COLO829 (cell line): ENCODE measurements at places on chromosomes 5 and 9.
A peak's percentile ranks its signal among the peaks of the same experiment; 100 is the strongest.

GRCh38 chr5:85441156-85441555 is 1056.5 kb upstream of the EDIL3 start:
- DNase-seq, result peak; percentile 6

DNA sequence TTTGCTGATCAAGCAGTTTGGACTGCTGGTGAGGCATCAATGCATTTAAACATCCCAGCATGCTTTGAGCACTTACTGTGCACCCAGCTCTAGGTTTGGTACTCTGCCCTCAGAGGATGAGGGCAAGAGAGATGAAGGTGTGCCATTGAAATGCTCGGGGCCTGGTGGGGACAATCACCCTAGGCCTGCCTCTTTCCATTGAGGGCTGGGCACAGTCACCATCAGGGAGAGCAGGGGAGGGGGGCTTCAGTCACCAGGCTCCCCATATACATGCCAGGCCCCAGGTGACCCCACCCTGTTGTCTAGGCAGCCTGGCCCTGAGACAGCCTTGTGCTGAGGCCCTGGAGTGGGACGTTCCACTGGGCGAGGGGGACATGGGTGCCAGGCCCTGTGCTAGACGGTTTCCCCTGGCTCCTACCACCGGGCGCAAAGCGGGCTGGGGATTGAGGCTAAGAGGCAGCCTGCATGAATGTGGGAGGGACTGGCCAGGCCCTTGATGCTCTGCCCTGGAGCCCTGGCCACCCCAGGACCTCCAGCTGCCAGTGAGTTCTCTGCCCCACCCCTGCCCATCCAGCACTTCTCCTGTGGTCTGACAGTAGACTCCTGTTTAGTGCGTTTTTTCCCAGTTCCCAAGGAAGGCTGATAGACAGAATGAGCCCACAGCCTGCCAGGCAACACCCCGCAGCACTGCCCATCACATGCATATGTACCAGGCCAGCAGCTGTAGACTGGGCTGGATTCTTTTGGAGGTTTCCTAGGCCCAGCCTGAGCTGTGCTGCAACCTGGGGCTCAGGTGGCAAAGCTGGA is 18.9 kb downstream of the TCF7 start:
- DNase-seq, result no peak

- DNase-seq, result no peak
These were observed 87.5 kb upstream of the ERCC6L2 start for GRCh38 chr9:95788021-95788420.

DNA sequence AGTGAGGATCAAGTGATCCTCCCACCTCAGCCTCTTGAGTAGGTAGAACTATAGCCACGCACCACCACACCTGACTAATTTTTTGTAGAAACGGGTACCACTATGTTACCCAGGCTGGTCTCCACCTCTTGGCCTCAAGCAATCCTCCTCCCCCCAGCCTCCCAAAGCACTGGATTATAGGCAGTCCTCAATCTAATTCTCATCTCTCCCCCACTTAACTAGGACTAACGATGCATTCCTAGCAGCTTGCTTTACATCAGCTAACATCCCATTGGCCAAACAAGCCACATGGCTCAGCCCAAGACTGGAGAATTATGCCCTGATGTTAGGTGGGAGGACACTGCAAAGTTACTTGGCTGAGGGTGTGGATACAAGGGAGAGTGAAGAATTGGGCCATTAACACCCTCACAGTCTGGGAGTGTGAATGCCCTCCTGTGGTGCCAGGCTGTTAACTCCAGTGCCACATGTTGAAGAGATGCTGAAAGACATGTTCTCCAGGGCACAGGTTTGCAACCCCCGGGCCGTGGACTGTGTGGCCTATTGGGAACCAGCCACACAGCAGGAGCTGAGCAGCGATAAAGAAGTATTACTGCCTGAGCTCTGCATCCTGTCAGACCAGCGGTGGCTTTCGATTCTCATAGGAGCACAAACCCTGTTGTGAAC is 5.3 kb upstream of the ZNF367 start:
- no peak for DNase-seq

DNA sequence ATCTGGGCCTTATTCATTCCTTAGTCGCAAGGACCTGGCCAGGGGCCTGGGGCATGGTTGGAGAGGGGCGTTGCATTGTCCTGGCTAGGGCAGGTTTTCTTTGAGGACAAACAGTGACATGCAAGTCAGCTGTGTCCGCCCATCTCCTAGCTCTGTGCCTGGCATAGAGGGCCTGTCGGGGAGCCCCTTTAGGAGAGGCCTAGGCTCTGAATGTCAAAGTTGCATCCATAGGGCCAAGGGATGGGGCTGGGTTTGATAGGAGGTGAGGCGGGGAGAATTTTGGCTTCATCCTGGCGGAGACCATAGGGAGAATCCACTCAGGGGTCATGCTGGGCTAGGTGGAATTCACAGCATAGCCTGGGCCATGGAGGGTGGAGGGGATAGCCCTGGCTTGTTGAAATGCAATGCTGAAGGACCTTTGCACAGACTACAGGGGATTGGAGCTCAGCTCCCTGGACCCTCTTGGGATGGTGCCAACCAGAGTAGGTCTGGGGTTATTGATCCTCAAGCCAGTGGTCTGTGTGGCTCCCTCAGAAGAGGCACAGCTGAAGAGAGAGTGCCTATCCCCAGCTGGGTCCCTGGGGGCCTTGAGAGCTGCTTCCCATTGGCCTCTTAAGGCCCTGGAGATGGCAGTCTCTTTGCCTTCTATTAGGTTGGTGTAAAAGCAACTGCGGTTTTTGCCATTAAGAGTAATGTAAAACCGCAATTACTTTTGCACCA is 104.0 kb downstream of the RGS3 start:
- DNase-seq, result no peak

DNA sequence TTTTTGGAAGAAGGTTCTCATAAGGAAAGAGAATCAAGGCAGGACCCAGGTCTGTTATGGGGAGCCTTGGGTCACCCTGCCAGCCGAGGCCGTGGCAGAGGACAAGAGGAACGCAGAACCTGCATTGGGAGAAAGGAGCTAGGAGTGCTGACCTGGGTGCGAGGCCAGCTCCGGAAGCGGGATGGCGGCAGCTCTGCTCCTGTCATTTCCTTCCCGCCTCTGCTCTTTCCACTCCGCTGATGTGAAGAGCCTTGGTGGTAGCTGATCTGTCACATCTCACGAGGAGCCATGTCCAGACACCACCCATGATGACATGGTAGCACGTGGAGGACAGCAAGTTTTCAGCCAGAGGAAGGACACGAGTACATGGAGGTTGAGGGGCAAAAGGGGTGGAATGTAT is 109.5 kb upstream of the COL5A1 start:
- no peak for DNase-seq

GRCh38 chr5:9373571-9373970 is 172.3 kb downstream of the SEMA5A start:
- DNase-seq, result no peak

GRCh38 chr5:168809218-168809617 is 230.1 kb upstream of the PANK3 start:
- DNase-seq, result no peak

- no peak for DNase-seq
These were observed 21.3 kb downstream of the CCDC69 start for GRCh38 chr5:151202381-151203139.

DNA sequence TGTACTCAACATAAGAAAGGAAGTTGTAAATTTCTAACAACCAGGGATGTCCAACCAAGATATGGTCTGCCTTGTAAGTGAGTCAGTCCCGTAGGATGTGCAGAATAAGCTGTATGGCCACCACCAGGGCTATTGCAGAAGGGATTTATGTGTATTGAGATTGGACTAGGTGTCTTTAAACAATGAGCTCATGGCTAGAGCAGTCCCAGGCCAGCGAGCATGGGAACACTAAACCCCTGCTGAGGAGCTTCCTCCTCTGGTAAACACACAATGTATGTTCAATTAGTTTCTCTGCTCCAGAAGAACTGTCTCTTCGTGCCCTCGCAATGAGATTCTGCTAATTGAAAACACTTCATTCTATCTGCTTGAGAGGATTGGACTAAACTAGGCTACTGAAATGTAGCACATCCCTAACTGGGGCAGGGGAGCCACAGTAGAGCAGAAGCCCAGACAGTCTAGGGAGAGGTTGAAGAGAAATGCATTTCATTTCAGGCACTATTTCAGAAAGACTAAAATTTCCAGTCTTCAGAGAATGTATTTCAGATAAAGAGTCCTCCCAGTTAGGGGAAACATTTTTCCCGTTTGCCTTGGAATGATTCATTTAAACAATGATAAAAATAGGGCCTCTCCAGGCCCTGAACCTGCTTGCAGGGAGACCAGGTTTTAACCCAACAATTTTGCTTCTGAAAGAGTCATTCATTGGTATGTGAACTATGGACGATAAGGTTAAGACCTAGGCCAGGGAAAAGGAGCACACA is 154.7 kb downstream of the FAM114A2 start:
- DNase-seq, result no peak

GRCh38 chr5:112560371-112560770 is 141.3 kb upstream of the EPB41L4A start:
- no peak for DNase-seq

GRCh38 chr9:96150324-96151227 is 151.4 kb downstream of the HSD17B3 start:
- no peak for DNase-seq

- no peak for DNase-seq
These were observed 845.2 kb upstream of the CDH18 start for GRCh38 chr5:20833081-20833627.

DNA sequence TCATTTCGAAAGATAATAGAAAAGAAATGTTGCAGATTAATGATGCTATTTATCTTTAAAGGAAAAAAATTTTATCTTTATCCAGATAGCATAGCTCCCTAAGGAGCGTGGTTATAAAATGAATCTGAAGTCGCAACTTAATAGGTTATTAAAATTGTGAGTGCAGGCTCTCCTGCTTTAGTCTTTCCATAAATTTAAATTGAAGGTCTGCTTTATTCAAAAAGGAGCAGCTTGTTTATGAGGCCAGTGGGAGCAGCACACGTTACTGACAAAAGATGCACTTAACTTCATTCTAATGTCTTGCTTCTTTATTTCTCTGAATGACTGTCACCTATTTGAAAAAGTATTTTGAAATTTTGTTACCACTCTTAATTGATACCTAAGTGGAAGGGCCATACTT is 95.0 kb downstream of the ZCCHC7 start:
- no peak for DNase-seq

DNA sequence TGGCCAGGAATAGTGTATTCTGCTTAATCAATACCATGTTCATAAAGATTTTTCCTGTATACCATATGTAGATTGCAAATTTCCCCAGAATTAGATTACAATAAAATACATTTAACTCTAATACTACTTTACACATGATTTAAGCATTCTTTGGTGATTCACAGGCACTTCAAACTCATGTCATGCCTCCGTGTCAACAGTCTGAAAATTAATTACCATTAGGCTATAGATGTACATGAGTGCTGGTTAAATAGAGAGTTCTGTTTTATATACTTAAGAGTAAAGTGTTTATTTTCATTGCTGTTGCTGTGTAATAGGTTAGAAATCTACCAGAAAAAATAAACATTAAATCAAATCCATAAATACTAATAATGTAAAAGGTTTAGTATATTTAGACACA is 159.8 kb downstream of the ZSWIM6 start:
- DNase-seq, result no peak

DNA sequence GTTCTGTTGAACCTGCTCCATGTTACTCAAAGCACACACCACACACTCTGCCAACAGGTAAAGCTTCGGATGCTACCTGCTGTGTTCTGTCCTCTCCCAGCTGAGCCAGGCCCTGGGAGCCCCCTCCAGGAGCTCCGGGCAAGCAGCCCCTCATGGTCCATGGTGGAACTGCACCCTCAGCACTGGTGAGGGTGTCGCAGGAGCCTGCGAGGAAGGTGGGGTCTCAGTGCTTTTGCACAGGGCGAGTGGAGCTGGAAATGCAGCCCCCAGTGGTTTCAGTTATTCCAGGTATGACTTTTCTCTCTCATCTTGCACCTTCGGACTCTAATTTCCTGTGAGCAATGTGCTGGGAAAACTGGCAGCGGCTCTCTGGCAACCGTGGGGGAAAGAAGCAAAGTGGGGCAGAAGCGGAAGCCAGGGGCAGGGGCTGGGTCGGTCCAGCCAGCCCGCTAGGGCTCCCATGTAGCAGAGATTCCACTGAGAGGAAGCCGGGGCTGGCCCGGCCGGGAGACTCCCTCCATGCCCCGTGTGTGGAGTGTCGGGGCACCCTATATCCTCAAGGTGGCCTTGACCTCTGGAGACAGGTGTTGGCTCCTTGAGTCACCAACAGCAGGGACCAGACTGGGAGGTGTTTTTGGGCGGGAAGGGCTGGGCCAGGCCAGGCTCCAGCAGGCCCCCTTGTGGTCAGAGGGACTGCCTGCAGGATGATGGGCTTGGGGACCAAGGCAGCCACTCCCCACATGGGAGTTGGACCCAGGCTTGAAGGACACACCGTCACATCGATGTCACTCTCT is 75.6 kb upstream of the PRSS3 start:
- DNase-seq, result no peak
